Activated CD4-positive, CD25-positive, alpha-beta regulatory T cell (primary cell): ENCODE measurements at places on chromosomes 16 and 17.

DNA sequence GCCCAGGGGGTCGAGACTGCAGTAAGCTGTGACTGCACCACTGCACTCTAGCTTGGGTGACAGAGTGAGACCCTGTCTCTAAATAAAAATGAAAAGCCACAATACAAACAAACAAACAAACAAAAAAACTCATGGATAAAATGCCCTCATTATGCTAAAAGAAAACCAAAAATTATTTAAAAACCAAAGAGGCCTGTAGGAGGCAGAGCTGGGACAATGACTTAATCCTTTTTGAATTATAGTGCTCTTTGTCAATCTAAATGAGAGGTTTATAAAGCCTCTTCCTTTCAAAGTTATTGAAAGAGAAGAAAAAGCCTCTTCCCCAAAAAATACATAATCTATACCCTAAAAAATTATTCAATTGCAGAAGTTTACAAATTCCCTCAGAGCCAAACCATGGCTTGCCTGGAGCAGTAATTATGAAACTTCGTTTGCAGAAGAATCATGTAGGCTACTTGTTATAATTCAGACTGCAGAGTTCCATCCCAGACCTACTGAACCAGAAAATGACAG lies 18.5 kb downstream of the CRLF3 start:
- no peak for DNase-seq

GRCh38 chr17:77107506-77108433 lies 33.0 kb upstream of the SEC14L1 start:
- peak; percentile 42 for DNase-seq

GRCh38 chr16:48576927-48577326 lies 33.1 kb downstream of the N4BP1 start:
- no peak for DNase-seq

- DNase-seq: no peak
These were observed 406.2 kb upstream of the PSMD7 start for GRCh38 chr16:73890186-73891128.

DNA sequence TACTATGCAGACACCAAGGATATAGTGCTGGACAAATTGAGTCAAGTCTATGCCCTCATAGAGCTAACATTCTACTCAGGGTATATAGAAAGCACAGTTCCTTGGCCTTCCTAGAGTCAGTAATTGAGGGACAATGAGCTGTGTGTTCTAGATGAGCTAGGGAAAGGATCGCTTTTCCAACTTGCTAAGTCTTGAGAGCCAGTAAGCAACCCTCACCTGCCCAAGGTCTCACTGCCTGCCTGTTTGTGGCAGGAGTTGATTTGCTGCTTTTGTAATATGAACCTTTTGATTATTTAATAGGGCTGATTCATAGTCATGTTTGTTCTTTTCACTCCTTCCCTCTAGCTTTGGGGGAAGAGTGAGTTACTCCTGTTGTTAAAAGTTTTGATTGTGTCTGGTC lies 6.5 kb downstream of the DDX42 start:
- no peak for DNase-seq

- no peak for DNase-seq
These were observed 56.9 kb downstream of the RMI2 start for GRCh38 chr16:11402051-11402744.

- DNase-seq: no peak
These were observed 3.7 kb upstream of the KREMEN2 start for GRCh38 chr16:2960183-2961010.

GRCh38 chr17:12706070-12706469 lies 40.4 kb downstream of the MYOCD start:
- no peak for DNase-seq

- DNase-seq: no peak
These were observed 98.7 kb downstream of the ABCC12 start for GRCh38 chr16:48057048-48057447.

GRCh38 chr16:85568519-85568918 lies 44.6 kb upstream of the GSE1 start:
- DNase-seq: no peak

GRCh38 chr16:67936124-67936879 lies at the start of gene PSMB10:
TSS of gene PSMB10 (minus strand) at chr16:67936850. CDS start at chr16:67936749, 101 bp downstream.
- peak; percentile 55 for DNase-seq
